NCI-H2029 (cell line): ENCODE measurements at places on chromosomes 5 and 9.
A peak's percentile ranks its signal among the peaks of the same experiment; 100 is the strongest.

GRCh38 chr5:139183502-139183901, 14.7 kb downstream of the SIL1 start:
- no peak for DNase-seq

GRCh38 chr9:129131300-129132145, 20.3 kb downstream of the PTPA start:
- DNase-seq, result peak; percentile 27

GRCh38 chr9:93577975-93578682, 1.7 kb downstream of the PHF2 start:
- no peak for DNase-seq

DNA sequence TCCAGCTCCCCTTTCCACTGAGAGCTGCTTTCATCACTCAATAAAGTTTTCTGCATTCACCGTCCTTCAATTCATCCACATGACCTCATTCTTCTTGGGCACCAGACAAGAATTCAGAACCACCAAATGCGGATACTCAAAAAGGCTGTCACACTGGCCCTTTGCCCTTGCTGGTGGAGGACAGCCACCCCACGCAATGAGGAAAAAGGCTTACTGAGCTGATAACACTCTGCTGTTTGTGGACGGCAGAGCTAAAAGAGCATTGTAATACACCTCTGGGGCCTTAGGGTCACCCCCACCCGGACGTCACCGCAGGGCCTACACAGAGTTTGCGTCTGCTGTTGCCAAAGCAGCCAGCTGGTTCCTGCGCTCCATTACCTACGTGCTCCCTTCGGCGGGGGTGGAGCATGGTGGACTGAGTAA, 51.2 kb upstream of the ZNF608 start:
- no peak for DNase-seq

GRCh38 chr5:135883441-135883840, 12.2 kb downstream of the IL9 start:
- no peak for DNase-seq

- DNase-seq, result peak; percentile 7
Measured at GRCh38 chr5:175663186-175664184, 5.6 kb downstream of the HRH2 start.

GRCh38 chr9:121666294-121666693, 14.9 kb downstream of the DAB2IP start:
- DNase-seq, result no peak

GRCh38 chr5:156812959-156813358, 37.1 kb upstream of the PPP1R2B start:
- DNase-seq, result no peak

DNA sequence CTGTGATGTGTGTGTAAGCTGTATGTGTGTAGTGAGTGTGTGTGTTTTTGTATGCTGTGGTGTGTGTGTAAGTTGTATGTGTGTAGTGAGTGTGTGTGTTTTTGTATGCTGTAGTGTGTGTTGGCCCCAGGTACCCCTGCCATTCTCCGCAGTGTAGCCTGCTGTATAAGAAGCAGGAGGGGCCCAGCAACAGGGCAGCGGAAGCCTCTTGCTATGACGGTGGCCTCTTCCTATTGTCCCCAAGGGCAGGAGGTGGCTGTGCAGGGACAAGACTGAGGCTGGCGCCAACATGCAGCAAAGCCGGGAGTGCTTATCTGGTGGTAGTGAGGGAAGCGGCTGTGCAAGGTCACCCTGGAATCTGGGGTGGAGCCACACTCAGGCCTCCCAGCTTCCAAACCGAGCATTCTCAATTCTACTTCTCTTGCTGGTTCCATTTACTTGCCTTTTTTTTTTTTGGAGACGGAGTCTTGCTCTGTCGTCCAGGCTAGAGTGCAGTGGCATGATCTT, 5.1 kb downstream of the SPAAR start:
- no peak for DNase-seq

DNA sequence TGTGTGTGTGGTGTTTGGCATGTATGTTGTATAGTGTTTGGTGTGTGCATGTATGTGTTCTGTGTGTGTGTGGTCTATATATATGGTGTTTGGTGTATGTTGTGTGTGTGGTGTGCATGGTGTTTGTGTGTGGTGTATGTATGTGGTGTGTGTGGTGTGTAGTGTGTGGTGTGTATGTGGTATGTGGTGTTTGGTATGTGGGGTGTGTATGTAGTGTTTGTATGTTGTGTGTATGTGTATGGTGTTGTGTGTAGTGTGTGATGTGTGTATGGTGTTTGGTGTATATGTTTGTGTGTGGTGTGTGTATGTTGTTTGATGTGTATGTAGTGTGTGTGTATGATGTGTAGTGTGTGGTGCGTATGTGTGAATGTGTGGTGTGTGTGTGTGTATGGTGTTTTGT, 78.8 kb downstream of the HMCN2 start:
- no peak for DNase-seq
